DMS 273 treated with DMSO at 0.1 percent for 48 hours (cell line): ENCODE measurements at places on chromosomes 6 and 20.

- DNase-seq = no peak
Observed at GRCh38 chr20:56845546-56846086, 216.5 kb downstream of the TFAP2C start.

- no peak for DNase-seq
Observed at GRCh38 chr20:46575937-46576461, 25.5 kb upstream of the OCSTAMP start.

GRCh38 chr20:8454137-8454712, 322.2 kb downstream of the PLCB1 start:
- peak; percentile 58 for DNase-seq

GRCh38 chr6:155115893-155116570, 120.9 kb downstream of the TIAM2 start:
- DNase-seq = no peak

DNA sequence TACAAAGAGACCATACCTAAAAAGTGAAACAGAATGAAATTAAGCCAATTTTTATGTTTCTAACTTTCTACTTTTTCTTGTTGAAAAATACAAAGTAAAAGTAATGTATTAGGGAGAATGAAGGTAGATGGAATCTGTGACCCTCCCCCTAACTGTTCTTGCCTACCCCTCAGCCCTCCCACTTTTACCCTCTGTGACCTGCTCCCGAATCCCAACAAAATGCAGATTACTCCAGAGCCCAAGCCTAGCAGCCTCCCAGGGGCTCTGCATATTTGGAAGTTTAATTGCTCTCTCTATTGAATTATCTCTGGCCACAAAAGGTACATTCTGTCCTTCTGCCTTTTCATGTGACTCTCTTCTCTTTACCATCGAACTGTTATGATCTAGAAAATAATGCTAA, 201.5 kb downstream of the PKHD1 start:
- no peak for DNase-seq

GRCh38 chr6:125067552-125067951, 86.0 kb upstream of the TPD52L1 start:
- DNase-seq = no peak

GRCh38 chr20:13816757-13817156, 31.9 kb downstream of the NDUFAF5 start:
- DNase-seq = no peak

- DNase-seq = no peak
Observed at GRCh38 chr6:24273096-24273870, 84.6 kb downstream of the DCDC2 start.

- DNase-seq = no peak
Observed at GRCh38 chr6:13178107-13178506, 150.2 kb downstream of the TBC1D7 start.

DNA sequence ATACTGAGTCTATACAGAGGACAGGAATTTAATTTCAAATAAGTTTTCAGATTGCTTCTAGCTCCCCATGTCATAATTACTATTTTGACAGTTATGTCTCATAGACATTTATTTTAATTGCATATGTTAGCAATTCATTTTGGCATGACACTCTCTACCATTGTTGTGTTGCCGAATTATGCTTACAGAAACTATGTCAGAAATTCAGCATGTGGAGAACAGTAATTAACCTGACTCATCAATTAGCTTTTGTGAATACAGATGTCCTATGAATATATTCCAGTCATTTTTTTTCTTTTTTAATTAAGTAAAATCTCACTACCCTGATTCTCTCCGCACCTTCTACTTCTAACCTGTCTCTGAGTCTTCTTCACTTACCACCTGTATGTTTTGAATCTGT, 105.1 kb downstream of the NKAIN2 start:
- no peak for DNase-seq

DNA sequence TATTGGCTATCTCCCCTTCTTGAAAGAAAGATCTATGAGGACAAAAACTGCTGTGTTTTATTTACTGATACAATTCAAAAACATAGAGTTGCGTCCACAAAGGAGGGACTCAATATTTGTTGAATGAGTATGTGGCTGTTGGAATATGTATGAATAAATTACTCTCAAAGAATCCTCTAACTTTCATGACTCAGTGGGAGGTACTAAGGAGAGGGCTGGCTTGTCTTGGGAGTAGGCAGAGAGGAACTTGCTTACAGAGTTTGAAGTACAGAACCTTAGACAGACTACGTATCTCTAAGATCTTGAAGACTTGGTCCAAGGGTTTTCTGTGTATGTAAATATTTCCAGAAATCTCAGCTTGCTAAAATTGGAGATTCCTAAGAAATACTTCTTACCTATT, 504.0 kb upstream of the PTCHD4 start:
- DNase-seq = no peak

- no peak for DNase-seq
Observed at GRCh38 chr20:1462834-1463233, 3.8 kb downstream of the NSFL1C start.

DNA sequence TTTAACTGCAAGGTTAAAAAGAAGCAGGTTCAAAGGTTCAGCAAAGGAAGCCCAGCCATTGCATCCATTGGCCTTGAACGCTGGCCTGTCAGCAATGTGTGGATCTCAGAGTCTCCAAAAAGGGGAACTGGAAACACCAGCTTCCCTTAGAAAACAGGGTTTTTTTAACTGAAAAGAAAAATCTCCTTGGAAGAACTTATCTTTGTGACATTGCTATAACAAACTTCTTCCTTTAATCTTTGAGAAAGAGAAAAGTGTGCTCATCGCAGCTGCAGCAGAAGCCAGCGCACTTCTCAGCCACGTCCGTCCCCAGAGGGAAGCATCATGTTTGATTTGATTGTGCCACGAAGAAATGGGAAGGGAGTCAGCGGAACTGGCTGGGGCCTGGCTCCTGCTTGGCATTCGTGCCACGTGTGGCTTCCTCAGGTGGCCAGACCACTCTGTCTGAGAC, 215.0 kb downstream of the SYNDIG1 start:
- no peak for DNase-seq
